ENCODE measurements at places on chromosomes 5 and 9. TPM values are rescaled to one million over a fixed set of nuclear protein-coding genes. Genes with fewer than 3 reads are reported as not detected.
A peak's percentile ranks its signal among the peaks of the same experiment; 100 is the strongest.

DNA sequence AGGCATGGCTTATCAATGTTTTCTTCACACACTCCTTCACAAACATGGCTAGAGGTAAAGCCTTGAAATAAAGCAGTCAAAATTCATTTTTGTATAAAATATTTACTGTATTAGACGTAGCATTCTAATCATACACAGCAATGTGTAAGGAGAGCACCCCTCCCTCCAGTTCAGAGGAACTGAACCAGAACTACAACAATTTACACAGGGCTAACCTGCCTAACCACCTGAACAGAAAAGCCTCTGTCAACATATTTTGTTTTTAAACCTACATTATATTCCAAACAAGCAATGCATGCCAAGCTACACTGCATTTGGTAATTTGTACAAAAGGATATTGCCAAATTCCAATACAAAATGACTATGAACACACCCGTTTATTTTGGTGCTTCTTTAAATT is 41.6 kb downstream of the MLLT3 start:
- peaks cover 7% of the 10 kb centered on the region for H3K36me3 ChIP-seq
- H3K27me3 ChIP-seq, result no peaks in the 10 kb centered on the region
- H3K27ac ChIP-seq, result peak overlapping the region; percentile 67
- peaks cover 45% of the 10 kb centered on the region for H3K4me1 ChIP-seq
- no peak for DNase-seq

GRCh38 chr9:14317667-14318320 is 3.9 kb upstream of the NFIB start:
- H3K27me3 ChIP-seq, result peaks cover 34% of the 10 kb centered on the region
- no peak overlapping the region for H3K4me3 ChIP-seq
- H3K27ac ChIP-seq, result no peak overlapping the region
- H3K36me3 ChIP-seq, result peaks cover 12% of the 10 kb centered on the region

GRCh38 chr5:169997798-169998197 is 17.5 kb upstream of the INSYN2B start:
- H3K4me3 ChIP-seq, result peak overlapping the region; percentile 16
- H3K27me3 ChIP-seq, result no peaks in the 10 kb centered on the region
- peaks cover 14% of the 10 kb centered on the region for H3K36me3 ChIP-seq
- peaks cover 2% of the 10 kb centered on the region for H3K4me1 ChIP-seq

GRCh38 chr9:105021917-105022316 is 94.0 kb upstream of the ABCA1 start:
- H3K36me3 ChIP-seq, result no peaks in the 10 kb centered on the region
- no peak overlapping the region for H3K27ac ChIP-seq
- peaks cover 20% of the 10 kb centered on the region for H3K27me3 ChIP-seq
- H3K4me3 ChIP-seq, result no peak overlapping the region

DNA sequence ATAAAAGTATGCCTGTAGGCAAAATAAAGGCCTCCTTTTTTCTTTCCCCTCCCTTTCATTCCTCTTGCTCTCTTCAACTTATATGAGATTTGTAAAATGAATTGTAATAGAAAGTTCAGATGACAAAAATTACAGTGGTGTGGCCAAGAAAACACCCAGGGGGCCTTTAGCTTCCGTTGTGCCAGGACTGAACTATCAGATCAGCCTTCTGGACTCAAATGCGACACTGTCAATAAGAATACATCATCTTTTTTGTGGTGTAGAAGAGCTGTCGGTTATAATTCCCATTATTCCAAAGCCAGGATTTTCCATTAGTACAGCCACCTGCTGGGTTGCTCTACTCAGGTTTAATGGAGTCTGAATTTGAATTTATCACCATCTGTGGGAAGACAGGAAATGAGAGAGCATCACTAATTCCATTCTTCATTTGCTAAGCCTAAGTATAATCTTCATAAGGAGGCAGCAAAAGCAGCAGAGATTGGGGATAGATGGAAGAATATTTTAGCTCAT is 443.4 kb downstream of the ANXA1 start:
- H3K4me1 ChIP-seq, result no peaks in the 10 kb centered on the region
- H3K27ac ChIP-seq, result no peak overlapping the region
- no peak for DNase-seq

- no peak overlapping the region for H3K4me3 ChIP-seq
- no peak for DNase-seq
- H3K36me3 ChIP-seq, result no peaks in the 10 kb centered on the region
- peaks cover 2% of the 10 kb centered on the region for H3K4me1 ChIP-seq
- no peak overlapping the region for H3K27ac ChIP-seq
Observed at GRCh38 chr5:136018814-136019783, 9.7 kb upstream of the TGFBI start.

NTRK2 gene
- 1.6 TPM for total RNA-seq

MYO10 gene
- 0.25 TPM for total RNA-seq

MCIDAS gene
- total RNA-seq, result not detected

DNA sequence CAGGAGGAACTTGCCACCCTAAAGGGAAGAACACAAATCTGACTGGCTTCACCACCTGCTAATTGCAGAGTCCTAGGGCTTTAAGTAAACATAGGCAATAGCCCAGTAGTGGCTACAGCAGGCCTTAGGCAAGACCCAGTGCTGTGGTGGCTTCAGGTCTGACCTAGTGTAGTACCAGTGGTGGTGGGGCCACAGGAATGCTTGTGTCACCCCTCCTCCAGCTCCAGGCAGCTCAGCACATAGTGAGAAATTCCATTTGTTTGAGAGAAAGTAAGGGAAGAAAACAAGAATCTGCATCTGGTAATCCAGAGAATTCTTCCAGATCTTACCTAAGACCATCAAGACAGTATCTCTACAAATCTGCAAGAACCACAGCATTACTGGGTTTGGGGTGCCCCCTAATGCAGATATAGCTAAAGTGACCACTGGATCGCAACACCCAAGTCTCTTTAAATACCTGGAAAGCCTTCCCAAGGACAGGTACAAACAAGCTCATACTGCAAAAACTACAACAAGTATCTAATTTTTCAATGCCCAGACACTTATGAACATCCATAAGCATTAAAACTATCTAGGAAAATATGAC is 102.6 kb upstream of the TRPM3 start:
- H3K4me3 ChIP-seq, result no peak overlapping the region
- H3K27ac ChIP-seq, result no peak overlapping the region
- no peaks in the 10 kb centered on the region for H3K36me3 ChIP-seq
- no peaks in the 10 kb centered on the region for H3K4me1 ChIP-seq
- DNase-seq, result no peak

- DNase-seq, result no peak
- H3K36me3 ChIP-seq, result no peaks in the 10 kb centered on the region
- H3K4me3 ChIP-seq, result no peak overlapping the region
- no peaks in the 10 kb centered on the region for H3K4me1 ChIP-seq
- no peak overlapping the region for H3K27ac ChIP-seq
Observed at GRCh38 chr5:13735691-13736090, 208.8 kb downstream of the DNAH5 start.

DNA sequence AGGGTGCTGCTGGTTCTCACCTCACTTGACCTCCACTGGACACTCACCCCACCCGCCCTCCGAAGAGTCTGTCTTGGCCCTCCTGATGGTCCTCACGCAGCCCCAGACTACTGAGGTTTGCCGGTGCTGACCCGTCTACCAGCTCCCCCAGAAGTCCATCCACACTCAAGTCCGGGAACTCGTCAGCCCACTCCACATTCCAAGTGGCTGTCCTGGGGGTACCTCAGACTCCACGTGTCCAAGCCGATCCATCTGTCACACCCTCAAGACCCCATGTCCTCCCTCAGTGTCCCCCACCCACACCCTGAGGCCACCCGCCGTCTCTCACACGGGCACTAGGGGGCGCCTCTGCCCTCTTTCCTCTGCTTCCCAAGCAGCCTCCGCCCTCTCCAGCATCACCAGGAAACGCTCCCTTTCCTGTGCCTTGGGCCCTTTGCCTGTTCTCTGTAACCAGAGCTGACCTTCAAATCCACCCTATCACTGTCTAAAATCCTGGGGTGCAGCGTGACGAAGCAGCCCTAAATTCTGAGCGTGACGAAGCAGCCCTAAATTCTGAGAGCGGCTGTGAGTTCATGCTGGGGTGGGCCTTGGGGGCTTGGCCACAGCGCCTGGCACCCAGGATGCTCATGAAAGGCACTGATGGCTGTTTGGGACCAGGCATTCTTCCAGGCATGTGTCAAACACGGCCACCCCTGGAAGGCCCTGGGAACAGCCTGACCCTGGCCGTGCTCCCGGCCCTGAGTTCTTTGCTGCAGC is 95.7 kb downstream of the KCNT1 start:
- no peak overlapping the region for H3K4me3 ChIP-seq
- no peaks in the 10 kb centered on the region for H3K27me3 ChIP-seq
- peak overlapping the region; percentile 47 for H3K27ac ChIP-seq
- no peaks in the 10 kb centered on the region for H3K36me3 ChIP-seq

LRRC19 gene
- not detected for total RNA-seq

GRCh38 chr5:143613329-143613728 is 198.6 kb upstream of the HMHB1 start:
- no peak for DNase-seq
- no peak overlapping the region for H3K27ac ChIP-seq
- H3K4me3 ChIP-seq, result no peak overlapping the region
- H3K36me3 ChIP-seq, result no peaks in the 10 kb centered on the region
- H3K4me1 ChIP-seq, result no peaks in the 10 kb centered on the region
- H3K27me3 ChIP-seq, result no peaks in the 10 kb centered on the region

DNA sequence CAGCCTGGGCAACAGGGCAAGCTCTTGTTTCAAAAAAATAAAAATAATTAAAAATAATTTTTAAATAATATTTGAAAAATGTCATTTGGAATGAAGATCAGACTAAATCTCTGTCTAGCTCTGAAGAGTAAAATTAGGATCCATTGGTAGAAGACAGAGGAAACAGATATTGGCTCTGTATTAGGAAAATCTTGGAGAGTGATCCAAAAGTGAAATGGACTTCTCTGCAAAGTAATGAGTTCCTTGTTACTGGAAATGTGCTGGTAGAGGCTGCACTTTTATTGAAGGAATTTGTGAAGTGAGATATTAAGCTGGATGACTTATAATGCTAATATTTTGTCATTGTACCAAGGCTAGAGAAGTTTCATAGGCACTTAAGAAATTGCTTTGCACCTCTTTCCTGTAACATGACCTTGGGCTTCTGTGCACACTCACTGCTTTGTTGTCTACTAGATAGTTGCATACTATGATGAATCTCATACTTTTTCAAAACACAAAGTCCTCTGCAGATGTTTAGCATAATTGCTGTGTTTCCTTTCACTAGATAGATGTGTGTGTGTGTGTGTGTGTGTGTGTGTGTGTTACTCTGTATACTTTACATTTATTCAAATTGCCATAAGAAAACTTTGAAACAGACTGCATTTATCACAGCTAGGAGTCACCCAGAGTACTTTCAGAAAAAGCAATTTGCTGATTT is 13.1 kb downstream of the THBS4 start:
- H3K27ac ChIP-seq, result no peak overlapping the region
- no peak overlapping the region for H3K4me3 ChIP-seq
- H3K36me3 ChIP-seq, result peaks cover 3% of the 10 kb centered on the region
- DNase-seq, result no peak
- no peaks in the 10 kb centered on the region for H3K4me1 ChIP-seq

- H3K4me3 ChIP-seq, result no peak overlapping the region
- H3K27me3 ChIP-seq, result no peaks in the 10 kb centered on the region
- no peaks in the 10 kb centered on the region for H3K36me3 ChIP-seq
- no peak overlapping the region for H3K27ac ChIP-seq
Observed at GRCh38 chr5:4873652-4874051, 266.5 kb upstream of the ADAMTS16 start.

DNA sequence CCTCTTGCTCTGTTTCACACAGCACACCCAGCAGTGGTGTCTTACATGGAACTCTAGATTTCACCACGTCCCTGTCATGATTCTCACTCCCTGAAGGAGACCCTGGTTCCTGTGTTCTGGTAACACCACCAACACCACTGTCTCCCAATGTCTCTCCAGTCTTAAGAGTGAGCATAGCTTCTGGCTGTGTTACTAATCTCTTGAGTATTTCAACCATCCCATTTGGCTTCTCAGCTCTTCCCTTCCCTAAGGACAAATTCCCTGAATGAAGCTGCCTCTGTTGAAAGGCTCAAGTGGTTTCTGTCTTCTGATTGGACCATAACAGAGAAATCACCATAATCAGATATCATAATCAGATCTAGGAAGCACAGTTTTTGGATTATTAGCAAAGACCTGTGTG is 311.8 kb downstream of the DNAH5 start:
- H3K27me3 ChIP-seq, result no peaks in the 10 kb centered on the region
- H3K4me3 ChIP-seq, result no peak overlapping the region
- DNase-seq, result no peak
- no peaks in the 10 kb centered on the region for H3K36me3 ChIP-seq

- H3K27me3 ChIP-seq, result no peaks in the 10 kb centered on the region
- H3K4me1 ChIP-seq, result no peaks in the 10 kb centered on the region
- no peaks in the 10 kb centered on the region for H3K36me3 ChIP-seq
- DNase-seq, result no peak
- H3K4me3 ChIP-seq, result no peak overlapping the region
Observed at GRCh38 chr5:27008604-27009539, 29.5 kb downstream of the CDH9 start.

DNA sequence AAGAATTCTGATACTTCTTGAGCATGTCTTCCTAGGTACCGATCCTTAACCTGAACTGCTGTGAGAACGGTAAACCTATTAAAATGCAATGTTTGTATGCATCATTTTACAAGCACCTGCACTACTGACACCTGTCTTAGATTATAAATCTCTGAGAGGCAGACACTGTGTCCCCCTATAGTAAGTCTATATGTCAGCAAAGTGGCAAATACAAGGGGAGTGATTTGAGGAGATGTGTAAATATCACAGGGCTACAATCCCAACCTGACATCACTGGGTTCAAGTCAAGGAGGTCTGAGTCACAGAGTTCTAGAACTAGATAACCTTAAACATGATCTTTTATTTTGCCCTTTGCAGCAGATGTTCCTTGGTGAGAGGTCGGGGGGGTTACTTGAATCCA is 64.1 kb downstream of the ANKH start:
- H3K36me3 ChIP-seq, result no peaks in the 10 kb centered on the region
- no peak overlapping the region for H3K4me3 ChIP-seq
- H3K4me1 ChIP-seq, result peaks cover 40% of the 10 kb centered on the region
- peak overlapping the region; percentile 75 for H3K27ac ChIP-seq

- no peaks in the 10 kb centered on the region for H3K27me3 ChIP-seq
- H3K4me3 ChIP-seq, result no peak overlapping the region
- no peak overlapping the region for H3K27ac ChIP-seq
Observed at GRCh38 chr9:94864196-94864595, 137.7 kb downstream of the AOPEP start.

CTXN3 gene
- not detected for total RNA-seq

TRIM7 gene
- 2.2 TPM for total RNA-seq

TMEM252 gene
- not detected for total RNA-seq

SPINK6 gene
- not detected for total RNA-seq

KCTD16 gene
- total RNA-seq, result not detected

All from T-helper 17 cell (primary cell).